Foreskin keratinocyte (primary cell): ENCODE measurements at places on chromosomes 11 and 22.

- no peak for DNase-seq
Measured at GRCh38 chr11:133969112-133969511, 12.3 kb upstream of the IGSF9B start.

DNA sequence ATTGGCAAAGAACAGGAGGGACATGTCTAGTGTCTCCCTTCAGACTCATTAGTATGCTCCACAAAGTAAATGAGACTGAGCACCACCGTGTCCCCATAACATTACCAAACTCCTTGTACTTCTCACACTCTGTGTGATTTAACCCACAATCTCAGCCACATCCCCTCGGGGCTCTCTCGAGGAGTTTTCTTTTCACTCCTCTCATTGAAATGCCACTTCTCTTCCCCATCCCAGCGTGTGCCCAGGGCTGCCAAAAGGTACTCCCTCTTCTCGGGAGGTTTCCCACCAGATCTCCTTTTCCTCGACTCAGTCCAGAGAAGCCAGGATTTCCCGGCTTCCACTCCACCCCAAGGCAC is 1.1 kb downstream of the RBFOX2 start:
- DNase-seq: peak; percentile 18

DNA sequence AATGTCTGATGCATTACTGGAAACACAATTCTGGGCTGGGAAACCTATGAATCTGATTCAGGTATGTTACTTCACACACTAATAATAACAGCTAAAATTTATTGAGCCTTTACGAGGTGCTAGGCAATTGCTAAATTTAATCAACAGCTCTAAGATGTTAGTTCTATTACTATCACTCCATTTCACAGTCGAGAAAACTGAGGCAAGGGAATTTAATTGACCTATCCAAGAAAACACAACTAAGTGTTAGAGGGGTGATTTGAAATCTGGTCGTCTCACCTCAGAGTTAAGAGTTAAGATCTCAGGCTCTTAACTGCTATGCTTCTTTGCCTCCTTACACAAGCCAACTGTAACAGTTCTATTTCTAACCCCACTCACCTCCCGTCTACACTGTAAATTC is 8.8 kb downstream of the MAML2 start:
- no peak for DNase-seq

DNA sequence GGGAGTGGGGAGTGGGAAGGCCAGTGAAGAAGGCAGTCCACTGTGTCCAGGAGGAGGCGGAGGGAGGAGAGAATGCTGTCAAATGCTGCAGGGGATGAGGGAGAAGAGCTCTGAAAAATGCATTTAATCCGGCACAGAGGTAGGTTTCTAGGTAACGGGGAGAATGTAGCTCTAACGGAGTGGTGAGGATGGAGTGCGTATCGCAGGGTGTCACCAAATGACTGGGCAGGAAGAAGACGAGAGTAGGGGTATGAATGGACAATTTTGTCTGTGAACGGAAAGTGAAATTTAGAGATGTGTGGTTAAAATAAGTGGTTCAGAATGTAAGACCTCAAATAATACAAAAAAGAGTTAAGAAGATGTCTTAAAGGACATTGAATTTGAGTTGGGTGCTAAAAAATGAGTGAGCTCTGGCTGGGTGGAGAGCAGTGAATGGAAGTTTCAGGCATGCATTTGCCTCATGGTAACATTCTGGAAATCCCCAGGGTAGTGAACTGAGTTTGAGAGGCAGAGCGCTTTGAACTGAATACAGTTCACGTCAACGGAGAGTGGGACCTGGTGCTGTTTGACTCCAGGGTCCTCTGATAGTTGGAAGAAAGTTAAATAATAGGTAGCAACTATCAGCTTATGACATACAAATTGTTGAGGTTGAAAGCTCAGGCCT is 81.3 kb upstream of the CADM1 start:
- DNase-seq: no peak

DNA sequence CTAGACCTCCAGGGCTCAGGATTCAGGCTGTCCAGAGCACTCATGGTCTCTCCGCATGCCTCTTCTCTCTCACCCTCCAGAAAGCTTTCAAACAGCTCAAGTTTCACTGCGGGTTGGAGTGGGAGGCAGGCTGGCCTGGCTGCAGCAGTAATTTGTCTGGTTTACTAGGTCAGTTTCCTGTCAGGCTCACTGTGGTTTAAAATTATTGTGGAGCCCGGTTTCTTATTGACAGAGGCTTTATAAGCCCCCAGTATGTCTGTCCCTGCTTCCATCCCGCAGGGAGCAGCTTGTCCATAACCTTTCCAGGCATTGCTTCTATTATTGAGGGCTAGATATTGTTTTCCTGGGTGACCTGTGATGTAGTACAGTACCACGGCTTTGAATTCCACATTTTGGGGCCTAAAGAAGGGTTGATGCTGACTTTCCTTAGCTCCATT is 235.3 kb upstream of the SORL1-AS1 start:
- no peak for DNase-seq

- DNase-seq: no peak
Measured at GRCh38 chr11:84671325-84671999, 955.7 kb downstream of the DLG2 start.

GRCh38 chr22:42831712-42832111 is 25.4 kb downstream of the ARFGAP3 start:
- DNase-seq: peak; percentile 40

DNA sequence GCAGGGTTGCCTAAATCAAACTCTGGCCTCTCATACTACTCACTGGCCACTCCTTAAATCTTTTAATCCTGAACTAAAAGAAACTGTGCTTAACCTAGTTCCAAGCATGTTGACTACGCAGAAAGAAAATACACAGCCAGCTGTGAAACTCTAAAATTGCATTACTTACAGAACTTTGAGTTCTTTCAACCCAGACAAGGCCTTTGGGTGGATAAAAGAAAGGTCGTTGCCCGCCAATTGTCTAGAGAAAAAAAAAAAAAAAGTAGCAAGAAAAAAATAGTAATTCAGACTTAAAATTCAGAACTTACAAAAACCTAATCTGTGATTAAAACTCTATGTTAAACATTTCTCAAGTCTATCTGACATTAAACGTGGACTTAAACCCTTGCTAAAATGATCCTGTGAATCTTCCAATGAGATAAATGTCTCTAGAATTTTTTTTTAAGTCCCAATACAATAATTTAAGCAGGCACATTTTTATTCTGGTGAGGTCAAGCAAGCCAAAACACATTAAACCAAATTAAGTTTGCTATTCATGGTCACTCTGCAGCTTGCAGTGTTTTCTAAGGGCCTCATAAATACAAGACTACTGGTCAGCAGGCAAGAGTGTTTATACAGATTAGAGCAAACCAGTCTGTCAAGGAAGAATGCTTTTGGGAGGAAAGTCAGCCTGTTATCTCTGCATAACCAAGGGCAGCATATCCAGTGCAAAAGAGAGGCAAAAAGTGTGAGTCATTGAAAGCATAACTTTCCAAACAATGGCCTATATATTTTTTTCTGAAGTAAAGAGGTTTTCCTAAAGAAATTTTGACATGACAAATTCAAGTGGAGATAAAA is 29.5 kb upstream of the CCDC34 start:
- peak; percentile 65 for DNase-seq

DNA sequence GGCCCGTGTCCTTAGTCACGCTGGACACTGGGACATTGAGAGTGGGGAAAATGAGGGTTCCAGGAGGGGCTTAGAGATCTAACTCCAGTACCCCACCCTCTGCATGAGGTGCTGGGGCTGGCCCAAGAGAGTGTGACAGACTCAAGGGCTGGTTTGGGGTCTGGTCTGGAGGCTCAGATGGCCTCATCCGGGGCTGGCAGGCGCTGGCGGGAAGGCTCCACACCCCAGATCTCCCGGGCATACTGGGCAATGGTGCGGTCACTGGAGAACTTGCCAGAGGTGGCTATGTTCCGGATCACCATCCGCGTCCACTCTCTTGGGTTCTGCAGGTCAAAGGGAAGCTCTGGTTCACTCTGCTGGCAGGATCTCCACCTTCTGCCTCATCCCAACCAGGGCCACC is 2.5 kb upstream of the RASGRP2 start:
- DNase-seq: no peak

- DNase-seq: no peak
Measured at GRCh38 chr22:34068001-34068400, 147.7 kb upstream of the LARGE1 start.

DNA sequence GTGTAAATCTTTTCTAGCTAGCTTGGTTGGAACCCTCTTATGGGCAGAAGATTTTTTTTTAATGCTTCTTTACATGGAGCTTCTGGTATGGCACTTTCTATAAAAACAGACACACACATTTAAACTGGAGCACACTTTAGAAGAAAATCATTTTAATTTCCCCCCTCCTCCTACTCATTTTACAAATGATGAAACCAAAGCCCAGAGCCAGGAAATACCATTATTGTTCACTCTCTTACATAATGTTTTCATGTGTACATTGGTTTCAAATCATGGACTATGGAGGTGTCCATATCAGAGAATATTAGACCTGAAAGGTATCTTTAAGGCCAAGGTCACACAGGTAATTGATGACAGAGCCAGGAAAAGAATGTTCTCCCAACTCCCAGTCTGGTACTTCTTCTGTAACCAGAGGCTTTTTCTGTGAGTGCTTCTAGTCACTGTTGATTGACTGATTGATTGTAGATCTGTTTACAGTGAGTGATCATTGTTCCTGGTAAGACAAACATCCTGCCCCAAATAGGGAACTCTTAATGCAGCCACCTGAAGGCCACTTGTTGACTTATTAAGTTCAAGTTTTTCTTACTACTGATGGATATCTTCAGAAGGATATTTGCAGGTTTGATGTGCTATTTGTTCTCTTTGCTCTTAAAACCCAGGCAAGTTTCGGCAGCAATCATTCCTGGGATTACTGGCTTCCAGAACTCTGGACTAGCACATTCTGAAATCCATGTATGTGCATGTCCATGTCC is 26.8 kb upstream of the ME3 start:
- DNase-seq: no peak

DNA sequence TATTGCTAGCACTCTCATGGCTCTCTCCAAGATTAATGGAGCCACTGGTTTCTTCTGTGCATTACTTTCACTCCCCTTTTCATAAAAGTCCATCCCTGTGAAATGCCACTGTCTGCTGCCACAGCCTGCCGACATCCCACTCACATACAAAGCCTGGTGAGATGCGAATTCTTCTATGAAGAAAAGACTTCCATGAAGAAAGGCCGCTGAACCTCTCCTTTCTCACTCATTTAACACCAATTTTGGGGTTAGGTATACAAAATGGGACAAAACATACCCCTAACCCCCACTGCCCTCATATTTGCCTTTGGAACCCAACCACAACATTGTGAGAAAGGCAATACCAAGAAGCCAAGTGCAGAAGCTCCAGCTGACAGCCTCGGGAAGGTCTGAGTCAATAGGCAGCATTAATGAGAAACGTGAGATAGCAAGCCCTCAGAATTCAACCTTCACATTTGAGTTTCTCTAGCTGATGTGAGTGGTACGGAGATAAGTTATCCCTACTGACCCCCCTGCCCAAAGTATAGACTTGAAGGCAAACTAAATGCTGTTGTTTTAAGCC is 156.4 kb downstream of the ATG16L2 start:
- no peak for DNase-seq

GRCh38 chr11:45176996-45177395 is 30.6 kb downstream of the PRDM11 start:
- no peak for DNase-seq

- DNase-seq: no peak
Measured at GRCh38 chr22:36673821-36674220, 29.7 kb downstream of the CACNG2 start.

DNA sequence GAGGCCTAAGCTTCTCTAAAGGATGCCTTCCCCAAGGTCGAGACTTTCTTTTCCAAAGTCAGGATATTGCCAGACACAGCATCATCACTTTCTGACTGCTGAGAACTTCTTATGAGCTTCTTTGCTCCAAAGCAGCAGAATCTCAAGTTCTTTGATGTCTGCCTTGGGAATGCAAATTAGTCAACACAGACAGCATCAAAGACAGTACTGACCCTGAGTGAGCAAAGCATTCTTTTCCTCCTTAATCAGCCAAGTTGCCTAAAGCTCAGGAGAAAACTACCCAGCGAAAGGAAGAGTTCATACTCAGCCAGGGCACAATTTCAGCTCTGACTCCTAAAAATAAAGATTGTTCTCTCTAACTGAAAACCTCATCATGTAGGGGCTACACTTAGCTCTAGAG is 98.0 kb downstream of the SLC36A4 start:
- peak; percentile 64 for DNase-seq

- no peak for DNase-seq
Measured at GRCh38 chr11:80816454-80816847, 1375.6 kb upstream of the TENM4 start.

GRCh38 chr11:2743427-2744110 is 43.8 kb upstream of the KCNQ1OT1 start:
- no peak for DNase-seq

GRCh38 chr11:76334826-76335389 is 46.0 kb downstream of the THAP12 start:
- no peak for DNase-seq

DNA sequence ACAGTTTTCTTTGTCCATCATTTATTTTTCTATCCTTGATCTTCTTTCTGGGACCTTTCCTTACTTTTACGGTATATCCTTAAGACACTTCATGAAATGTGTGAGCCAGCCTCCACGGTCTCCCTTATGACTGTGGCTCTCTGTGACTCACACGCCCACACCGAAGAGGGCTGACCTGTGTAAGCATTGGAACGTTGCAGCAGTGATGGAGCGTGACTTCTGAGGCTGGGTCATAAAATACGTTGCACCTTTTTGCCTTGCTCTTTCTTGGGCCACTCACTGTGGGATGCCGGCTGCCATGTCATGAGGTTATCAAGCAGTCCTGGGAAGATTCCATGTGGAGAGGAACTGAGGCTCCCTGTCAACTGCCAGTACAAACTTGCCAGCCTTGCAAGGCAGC is 96.3 kb upstream of the RAB1B start:
- DNase-seq: no peak

DNA sequence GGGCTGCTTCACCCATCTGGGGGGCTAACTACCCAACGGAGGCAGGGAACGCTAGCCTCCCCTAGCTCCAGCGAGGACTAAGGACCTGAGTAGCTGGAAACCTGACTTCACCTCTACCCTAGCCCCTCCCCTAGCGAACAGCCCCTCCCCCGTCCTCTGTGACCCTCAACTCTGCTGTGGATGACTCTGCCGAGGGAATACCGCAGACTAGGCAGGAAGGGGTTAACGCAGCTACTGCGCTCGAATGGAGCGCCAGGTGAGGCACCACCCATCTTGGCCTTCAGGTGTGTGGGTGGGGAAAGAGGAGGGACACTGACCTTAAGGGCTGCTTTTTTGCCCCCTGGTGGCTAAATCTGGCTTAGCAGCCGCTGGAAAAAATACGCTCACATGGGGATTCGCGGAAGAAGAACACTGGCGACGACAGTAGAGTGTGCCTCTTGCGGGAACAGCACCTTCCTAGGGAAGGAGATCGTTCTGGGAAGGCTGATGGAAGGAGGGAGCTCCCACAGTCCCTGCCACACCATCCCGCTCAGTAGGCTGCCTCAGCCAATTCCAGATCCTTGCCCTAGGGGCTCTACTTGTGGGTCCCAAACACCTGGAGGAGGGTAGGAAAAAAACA is 4.5 kb upstream of the BCL9L start:
- peak; percentile 93 for DNase-seq
